MG63 (cell line): ENCODE measurements at places on chromosomes 13 and 19. TPM values are rescaled to one million over a fixed set of nuclear protein-coding genes. Genes with fewer than 3 reads are reported as not detected.

DNA sequence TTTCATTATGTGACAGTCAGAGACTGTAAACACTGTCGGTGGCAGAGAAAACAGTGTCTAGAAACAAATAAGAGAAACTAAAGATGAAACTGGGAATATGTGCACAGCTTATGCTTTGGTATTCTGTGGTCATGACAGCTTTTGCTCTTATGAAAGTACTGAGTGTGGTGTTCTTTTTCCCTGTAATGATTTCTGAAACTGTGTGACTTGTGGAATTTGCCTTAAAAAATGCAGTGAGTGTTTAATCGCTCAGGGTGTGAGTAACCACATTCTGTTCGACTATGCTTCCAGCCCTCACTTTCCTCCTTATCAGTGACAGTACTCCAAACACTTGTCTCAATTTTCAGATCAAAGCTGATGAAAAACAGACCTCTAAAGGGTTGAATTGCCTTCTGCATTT is 66.9 kb upstream of the DIAPH3 start:
- DNase-seq, result no peak

MIA gene
- not detected in 2 replicates for total RNA-seq

DNA sequence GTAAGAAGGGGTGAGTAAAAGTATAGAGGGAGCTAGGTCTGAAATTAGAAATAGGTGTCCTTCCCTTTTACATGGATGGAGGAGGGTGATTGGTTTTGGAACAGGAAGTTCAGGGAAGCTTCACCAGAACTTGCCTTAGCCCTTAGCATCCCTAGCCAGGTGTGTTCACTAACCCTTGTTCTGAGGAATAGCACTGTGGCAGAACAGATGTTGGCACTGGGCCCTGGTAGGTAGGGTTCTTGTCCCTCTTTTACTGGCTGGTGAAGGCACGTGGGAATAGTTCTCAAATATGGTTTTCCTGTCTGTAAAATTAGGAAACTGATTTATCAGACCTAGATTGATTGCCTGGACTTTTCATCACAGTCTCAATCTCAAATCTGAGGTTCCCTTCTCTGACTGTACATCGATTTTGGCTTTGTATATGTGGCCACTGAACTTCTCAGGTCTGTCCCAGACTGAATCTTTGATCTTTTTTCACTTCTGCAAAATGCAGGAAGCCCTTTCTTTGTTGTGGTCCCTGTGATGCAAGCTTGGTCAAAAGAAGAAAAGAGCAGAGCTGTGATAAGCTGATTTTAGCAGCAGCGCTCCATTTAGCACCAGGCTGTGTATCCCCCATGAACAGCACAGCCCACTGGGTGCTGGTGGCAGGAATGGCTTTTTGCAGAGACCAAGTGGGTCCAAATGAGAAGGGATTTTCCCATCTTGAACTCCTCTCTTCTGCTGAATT is 86.2 kb upstream of the HTR2A start:
- DNase-seq, result no peak

MAP1S gene
- total RNA-seq, result 23.3 and 50.0 TPM in 2 replicates

DNA sequence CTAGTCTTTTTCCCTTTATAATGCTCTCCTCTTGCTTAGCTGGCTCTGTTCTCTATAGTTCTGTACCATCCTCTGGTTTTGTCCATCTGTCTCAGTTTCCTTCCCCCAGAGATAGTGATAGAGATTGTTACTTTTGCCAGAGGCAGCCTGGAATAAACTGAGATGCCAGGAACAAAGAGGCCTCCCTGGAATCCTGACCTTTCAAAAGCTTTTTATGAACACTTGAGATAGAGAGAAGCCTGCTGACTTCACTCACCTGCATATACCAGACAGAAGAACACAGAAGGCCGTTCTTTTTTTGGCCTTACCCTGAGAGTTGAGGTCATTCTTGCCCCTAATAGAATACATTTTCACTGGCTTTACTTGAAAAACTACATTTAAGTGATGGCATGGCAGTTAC is 150.2 kb downstream of the LHFPL6 start:
- DNase-seq, result no peak
